WERI-Rb-1 (cell line): ENCODE measurements at places on chromosomes 3 and 15.

- DNase-seq, result no peak
Observed at GRCh38 chr3:474828-475227, 278.3 kb downstream of the CHL1 start.

DNA sequence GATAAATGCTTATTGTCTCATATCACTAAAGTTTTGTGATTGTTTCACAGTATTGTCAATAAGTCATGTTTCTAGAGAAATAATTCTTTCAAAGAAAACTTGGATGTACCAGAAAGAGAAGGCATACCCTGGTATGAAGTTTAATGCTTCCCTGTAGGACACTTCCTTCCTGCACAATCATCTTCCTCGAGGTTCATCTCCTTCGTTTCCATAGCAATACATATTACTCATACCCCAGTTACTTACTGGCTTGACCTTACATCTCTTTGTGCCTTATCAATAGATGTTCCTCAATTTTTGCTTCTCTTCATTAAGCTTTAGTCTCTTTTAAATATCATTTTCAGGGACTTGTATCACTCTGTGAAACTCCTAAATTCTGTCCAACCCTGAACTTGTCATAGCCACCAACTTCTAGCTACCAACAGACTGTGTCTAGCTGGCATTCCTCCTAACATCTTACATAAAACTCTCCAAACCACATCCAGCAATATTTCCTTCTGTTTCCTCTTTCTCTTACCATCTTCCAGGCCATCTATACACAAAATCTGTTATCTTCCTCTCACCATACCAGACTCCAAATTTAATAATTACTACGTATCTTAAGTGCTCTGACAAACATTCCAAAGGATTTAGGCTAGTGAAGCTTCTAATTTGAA is 134.3 kb downstream of the GADL1 start:
- DNase-seq, result no peak

DNA sequence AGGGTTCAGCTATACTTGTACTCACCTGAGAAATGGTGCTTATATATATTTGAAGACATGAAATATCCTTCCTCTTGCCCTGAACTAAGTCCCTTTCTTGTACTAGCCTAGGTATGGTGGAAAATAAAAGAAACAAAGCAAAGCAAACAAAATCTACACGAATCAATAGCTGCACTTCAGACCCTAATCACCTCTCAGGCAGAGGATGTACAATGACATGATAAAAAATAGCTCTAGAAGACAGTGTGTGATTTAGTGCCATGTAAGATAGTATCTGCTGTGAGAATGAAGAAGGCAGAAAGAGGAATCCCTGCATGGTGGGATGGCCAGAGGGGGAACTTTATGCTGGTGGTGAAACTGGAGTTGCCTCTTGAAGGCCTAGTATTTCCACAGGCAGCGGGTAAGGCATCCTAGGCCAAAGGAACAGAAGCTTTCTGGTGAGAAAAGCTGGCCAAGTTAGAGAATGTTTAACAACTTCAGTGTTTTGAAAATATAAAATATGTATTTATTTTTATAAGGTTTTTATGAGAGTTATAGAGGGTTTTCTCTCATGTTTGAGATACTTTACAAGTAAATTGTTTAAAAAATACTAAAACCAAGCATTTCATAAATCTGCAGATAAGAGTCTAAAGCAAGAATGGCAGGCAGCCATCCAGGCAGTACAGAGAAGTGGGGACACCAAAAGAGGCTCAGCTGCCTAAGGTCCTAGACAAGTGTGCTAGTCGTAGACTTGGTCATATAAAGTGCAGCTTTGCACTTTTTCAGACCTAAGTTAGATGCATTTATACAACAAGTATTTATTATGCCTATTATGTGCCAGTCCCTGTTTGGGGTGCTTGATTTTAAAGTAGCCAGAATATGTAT is 14.9 kb downstream of the LEKR1 start:
- no peak for DNase-seq

- DNase-seq, result no peak
Observed at GRCh38 chr15:45149060-45149459, 19.3 kb downstream of the DUOX1 start.

- DNase-seq, result no peak
Observed at GRCh38 chr3:134988666-134989065, 193.6 kb downstream of the EPHB1 start.
